ENCODE measurements at places on chromosomes 3 and 15.

DNA sequence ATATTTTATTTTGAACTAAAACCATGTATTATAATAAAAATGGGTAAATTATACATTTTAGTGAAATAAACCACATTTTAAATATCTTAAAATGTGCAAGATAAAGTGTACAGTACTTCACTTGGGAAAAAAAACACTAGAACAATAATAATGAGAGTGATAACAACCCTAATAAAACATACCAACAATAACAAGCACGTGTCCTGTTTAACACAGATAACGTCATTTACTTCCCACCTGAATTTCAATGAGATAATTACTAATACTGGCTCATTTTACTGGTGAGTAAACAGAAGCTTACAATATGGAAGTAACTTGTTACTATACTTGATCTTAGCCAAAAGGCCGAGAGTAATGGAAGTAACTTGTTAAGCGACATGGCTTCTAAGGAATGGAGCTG lies 110.2 kb upstream of the PRTG start:
- DNase-seq, result no peak

DNA sequence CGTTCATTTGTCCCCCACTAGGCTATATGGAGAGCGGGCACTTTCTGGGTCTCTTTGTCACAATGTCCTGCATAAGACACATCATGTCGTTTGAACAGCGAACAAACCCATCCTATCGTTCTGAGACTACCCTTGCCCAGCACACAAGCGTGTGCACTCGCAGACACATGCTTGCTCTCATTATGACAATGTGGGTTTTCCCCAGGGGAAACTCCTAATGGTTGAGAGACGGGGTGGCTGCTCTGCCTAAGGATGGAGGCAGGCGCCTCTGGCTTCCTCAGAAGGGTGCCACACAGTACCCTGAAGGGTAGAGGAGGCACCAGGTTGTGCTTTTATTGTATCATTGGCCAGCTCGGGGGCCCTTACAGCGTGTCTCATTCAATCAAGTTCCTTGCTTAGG lies 51.0 kb upstream of the MYZAP start:
- DNase-seq, result no peak

DNA sequence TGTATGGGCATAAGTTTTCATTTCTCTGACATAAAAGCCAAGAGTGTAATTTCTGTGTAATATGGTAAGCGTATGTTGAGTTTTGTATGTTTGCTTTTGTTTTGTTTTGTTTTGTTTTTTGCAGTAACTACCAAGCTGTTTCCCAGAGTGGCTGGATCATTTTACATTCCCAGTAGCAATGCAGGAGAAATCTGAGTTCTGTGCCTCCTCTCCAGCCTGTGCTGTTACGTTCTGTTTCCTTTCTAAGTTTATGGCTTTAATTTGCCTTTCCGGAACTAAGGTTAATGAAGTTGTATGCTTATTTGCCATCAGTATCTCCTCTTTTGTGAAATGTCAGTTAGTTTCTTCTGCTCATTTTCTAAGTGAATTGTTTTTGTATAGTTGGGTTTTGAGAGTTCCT lies 307.8 kb downstream of the GABRG3 start:
- no peak for DNase-seq

DNA sequence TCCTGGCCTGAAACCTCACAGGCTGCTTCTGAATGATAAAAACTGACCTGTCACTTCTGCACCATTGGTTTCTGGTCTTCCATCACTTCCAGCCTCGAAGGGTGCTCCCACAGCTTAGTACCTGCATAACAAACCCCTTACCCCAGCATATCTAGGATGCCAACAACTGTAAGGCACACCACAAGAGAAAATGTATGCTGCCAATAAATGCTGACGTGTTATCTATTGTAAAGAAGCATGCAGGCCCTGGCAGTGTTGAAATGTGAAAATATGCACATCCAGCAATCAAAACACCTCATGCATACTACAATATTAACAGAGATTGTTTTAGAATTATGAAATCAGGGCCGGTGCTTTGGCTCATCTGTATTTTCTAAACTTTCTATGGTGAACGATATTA lies 242.0 kb upstream of the NSMCE3 start:
- no peak for DNase-seq

- no peak for DNase-seq
Observed at GRCh38 chr3:156536524-156537316, 18.2 kb downstream of the SSR3 start.

DNA sequence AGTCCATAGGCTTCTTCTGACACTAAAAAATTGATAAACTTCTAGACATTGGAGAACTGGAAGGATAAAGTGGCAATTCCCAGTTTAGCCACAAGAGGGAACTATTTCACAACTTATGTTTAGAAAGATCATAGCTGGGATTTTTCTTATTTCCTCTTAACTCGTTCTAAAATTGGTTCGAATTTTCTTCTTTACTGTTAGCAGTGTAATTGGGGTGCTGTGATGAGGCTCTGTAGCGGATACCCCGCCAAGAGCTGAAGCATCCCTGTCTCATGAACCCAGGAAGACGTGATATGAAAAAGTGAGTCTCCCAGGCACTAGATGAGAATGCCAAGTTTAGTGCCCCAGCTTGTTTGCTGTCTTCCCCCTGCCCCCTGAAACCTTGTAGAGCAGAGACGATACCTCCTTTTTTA lies 85.1 kb downstream of the PDCD6IP start:
- DNase-seq, result peak; percentile 10

GRCh38 chr3:137509354-137510045 lies 254.6 kb upstream of the SOX14 start:
- no peak for DNase-seq

DNA sequence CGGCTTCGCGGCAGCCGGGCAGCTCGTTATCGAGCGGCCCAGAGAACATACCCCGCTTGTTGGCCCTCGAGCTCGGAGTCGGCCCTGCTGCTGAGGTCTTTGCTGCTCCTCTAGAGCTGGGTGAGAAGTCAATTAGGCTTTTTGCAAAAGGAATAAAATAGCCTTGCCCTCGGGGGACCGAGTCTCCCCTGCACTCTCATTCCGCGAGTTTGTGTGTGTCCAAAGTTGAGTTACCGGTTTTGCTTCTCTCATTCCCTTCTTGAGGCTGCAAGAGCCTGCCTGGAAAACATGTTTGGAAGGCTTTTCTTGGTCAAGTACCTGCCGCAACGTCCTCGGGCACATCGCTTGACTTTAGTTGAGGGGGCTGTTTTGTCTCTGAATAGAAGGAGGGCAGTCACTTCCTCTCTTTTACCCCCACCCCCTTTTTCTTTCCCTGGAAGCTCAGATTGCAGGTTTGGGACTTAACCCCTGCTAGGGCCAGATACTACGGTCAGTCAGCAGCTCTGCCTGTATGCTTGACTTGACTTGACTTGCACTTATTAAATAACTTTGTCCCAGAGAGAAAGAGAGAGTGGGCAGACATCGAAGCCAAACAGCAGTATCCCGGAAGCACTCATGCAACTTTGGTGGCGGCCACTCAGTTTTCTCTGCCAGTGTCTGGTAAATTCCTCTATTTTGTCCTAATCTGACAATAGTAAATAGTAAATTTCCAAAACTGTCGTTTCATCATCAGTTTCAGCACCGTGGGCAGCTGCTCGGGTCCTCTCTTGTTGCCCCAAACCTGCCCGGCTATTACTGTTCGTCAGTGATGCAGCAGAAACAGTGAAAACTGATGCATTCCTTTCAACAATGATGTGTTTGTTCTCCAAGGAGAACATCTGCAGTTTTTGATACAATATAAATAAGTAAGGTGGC lies 609 bp downstream of the RNF13 start:
- DNase-seq, result peak; percentile 14

DNA sequence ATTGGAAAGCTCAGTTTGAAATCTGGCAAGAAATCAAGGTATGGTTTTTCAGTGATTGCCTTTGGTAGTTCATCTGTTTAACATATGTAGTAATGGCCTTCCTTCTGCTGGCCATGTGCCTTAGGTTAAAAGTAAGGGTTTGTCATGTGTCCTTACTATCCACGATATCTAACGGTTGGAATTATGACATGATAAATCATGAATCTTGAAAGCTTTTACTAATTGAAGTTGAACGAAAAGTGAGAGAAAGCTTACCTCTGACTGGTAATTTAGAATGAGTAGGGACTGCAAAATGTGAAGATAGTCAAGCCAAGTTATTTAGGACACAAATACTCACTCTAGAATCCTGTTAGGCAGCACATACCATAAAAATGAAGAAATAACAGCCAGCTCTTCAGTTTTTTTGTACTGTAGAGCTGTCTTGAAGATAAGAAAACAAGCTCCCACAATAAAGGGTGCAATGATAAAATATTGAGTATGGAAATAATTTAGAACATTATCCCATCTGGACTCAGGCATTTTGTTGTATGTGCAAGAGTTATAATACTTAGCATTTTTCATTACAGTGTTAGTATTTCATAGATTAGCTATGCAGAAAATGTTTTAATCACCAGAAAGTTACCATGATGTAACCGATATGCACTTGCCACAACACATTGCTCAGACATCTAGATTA lies 303.4 kb downstream of the ZNF385D start:
- peak; percentile 26 for DNase-seq

- DNase-seq, result no peak
Observed at GRCh38 chr15:87032295-87032694, 952.6 kb downstream of the AGBL1 start.
